ENCODE measurements at places on chromosomes 3 and 15.

DNA sequence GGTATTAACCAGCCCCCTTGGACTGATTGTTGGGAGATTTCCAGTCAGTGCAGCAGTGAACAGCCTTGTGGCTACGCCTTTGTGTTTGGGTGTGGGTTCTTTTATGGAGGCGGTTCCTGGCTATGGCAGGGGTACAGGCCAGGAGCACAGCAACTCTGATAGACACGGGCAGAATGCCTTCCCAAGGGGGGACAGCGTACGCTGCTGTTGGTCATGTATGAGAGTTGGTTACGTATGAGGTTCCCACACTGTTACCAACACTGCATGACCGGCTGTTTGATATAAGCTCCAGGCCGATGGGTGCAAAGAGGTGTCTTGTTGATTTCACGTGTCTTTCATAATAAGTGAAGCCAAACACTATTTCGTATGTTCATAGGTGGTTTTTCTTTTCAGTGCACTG is 187.8 kb downstream of the NSMCE3 start:
- DNase-seq = no peak

DNA sequence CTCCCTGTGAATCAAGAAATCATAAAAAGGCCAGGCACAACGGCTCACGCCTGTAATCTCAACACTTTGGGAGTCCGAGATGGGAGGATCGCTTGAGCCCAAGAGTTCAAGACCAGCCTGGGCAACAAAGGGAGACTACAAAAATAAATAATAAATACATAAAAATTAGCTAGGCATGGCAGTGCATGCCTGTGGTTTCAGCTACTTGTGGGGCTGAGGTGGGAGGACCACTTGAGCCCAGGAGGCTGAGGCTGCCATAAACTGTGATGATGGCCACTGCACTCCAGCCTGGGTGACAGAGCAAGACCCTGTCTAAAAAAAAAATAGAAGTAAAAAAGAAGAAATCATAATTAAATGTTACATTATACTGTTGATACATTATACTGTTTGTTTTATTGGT is 28.0 kb upstream of the DCUN1D1 start:
- no peak for DNase-seq

- no peak for DNase-seq
These were observed 230.6 kb downstream of the THRB start for GRCh38 chr3:24264011-24264410.

GRCh38 chr3:187985647-187986046 is 168.3 kb upstream of the LPP start:
- DNase-seq = no peak

DNA sequence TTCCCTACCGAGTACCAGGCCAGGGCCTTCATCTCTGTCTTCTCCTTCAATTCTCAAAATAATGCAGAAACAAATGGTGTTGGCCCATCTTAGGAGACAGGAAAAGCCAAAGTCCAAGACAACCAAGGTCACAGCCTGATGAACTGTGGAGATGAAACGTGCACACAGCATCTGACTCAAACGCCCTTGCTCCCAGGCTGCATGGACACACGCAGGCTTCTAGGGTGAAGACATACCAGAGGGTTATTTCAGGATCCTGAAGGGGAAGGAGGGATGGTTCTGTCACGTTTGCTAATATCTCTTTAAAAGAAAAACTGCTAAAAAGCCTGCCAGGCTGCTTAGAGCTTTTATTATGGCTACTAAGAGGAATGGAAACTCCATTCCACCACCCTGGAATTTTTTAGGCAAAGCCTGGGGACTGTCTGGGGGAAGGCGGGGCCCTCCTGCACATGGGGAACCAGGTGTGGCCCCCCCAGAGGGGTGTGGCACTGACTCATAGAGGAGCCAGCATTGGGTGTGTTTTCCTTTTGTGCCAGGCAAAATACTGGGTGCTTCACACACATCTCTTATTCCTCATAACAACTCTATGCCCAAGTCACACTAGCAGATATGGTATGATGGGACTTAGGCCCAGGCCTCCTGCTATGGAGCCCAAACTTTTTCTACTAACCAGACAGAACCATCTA is 62.9 kb downstream of the UMPS start:
- DNase-seq = no peak

DNA sequence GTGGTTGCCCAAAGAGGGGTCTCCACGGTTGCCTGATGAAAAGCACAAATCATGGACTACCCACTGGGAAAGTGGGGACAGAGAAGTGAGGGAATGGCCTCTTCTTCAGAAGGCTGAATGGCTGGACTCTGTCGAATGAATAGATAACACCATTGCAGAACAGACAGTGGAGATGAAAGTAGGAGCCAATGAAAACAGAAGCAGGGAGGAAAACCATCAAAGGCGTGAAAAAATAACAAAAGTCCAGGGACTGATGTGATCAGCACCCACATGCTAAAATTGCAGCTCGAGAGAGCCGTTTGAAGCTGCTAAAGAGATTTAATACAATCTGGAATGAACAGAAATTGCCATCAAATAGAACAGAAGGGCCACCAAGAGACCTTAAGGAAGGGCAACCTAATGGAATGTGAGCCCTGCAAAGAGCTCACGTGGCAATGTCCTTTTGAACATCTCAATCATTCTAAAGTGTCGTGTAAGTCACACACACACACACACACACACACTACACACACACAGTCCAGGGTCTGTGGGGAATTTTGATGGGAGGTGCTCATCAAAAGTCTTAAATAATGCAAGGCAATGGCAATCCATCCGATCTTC is 130.9 kb upstream of the ICE2 start:
- DNase-seq = no peak

DNA sequence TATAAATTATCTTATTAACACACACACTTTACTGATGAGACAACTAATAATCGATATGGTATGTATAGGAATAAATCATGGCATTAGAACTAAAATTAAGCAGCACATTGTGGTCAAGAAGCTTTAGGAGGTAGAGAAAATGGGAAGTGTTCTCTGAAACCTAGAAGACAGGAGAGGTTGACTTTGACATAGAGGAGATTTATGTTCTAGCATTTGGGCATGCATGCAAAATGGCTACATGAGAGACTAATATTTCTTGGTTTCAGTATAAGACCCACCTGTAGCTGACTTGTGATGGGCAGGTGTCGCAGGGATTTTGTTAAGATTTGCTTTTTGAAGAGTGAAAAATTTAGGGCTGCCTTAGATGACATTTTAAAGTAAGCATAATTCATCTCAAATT is 209.7 kb upstream of the POU1F1 start:
- no peak for DNase-seq

DNA sequence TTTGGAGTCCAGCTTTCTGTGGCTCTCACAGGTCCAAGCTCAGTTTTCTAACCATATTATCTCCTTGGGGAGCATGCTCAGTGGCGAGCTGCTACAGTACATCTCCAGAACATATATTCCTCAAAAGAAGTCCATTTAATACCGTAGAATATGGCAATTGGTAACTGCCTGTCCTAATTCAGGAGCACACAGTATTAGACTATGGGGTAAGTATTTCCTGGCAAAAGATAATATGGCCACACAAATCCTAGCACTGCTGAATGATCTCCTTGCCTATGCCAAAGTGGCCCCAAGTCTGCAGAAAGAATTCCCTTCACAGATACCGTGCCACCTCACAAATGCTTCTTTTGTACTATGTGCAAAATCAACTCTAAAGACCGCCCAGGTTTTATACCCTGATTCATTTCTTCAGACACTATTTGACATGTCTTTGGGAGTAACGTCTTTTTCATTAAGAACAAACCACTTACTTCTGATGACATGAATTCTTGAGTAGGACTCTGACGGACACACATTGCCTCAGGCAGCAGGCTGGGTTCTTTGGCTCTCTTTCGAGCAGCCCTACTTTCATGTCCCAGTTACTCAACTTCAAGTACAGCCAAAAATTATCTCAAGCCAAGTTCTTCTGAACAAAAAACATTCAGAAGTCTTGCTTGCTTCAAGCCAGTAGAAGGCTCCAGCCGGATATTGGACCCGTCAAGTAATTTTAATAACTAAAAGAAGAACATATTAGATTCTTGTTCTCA is 368.3 kb upstream of the DCBLD2 start:
- no peak for DNase-seq

GRCh38 chr3:134795746-134796280 is 753 bp downstream of the EPHB1 start:
- no peak for DNase-seq

GRCh38 chr15:77857419-77857818 is 220.1 kb downstream of the TBC1D2B start:
- no peak for DNase-seq

GRCh38 chr3:142946861-142947260 is 16.6 kb downstream of the PAQR9 start:
- no peak for DNase-seq

- no peak for DNase-seq
These were observed 103.9 kb upstream of the AKAP13 start for GRCh38 chr15:85276508-85276907.

GRCh38 chr15:35757765-35758164 is 211.8 kb upstream of the DPH6 start:
- DNase-seq = no peak

- no peak for DNase-seq
These were observed 6.6 kb upstream of the INAFM2 start for GRCh38 chr15:40316931-40317330.

DNA sequence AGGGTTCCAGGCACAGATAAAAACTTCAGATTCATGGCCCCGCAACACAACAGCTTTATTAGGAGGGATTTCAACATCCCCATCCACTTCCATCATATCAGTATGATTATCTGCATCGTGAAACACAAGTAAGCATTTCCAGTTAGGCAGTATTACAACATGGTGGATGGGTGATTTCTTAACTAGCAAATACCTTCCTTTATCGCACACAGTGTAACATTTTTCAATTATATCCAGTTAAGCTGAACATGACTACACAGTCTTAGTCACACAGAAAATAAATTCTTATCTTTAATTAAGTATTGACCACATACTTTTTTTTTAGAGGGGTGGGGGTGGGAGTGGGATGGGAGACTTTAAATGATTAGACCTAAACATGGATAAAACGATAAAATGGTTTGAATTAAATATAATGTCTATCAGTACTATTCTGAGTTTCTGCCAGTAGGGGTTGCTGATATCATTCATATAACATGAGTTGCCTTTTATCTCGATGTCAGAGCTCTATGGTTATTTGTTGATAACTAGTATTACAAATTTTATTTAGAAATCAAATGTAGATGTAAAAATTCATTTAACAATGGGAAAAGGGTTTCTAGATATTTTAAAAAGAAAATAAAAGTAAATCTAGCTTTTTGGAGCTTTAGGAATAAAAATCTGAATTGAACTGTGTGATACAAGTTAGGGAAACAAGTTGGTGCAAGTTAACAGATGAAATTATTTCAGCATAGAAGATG is 146.6 kb downstream of the TBL1XR1 start:
- peak; percentile 67 for DNase-seq

DNA sequence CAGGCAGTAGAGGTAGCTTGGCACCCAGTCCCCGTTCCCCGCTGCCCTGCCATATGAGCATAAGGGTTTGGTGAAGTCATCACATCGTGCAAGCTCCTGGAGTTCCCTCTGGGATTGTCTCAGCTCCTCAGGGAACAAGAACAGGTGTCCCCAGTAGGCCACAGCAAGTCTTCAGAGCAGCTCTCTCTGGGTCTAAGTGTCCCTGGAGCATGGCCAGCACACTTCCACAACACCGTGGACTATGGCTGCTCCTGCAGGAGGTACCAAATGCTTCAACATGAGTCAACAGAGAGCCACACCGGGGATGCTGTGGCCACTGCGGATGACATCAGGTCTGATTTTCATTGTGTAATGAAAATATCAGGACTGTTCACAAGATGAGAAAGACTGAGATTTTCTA is 23.1 kb downstream of the ABHD6 start:
- DNase-seq = no peak

DNA sequence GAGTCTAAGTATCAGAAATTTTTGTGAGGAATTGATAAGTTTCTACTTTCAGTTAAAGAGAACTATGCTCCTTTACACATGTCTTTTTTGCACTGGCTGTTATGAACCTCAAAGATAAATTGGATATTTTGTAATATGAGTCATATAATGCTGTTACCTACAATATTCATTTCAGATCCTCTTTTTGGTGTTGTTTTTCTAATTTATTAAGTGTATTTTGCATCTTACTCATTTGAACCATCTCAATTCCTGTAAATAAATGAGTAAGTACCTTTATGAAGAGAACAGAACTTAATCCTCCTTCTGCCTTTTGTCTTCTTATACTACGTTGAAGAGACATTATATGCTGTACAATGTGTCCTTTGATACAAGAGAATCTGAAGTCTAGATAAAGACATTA is 74.4 kb downstream of the ZIC1 start:
- DNase-seq = no peak
